Activated naive CD4-positive, alpha-beta T cell treated with anti-CD3 and anti-CD28 coated beads, Interleukin-2, amount 50 U/mL, for 16 hours (primary cell): ENCODE measurements at places on chromosomes 16 and 17.

DNA sequence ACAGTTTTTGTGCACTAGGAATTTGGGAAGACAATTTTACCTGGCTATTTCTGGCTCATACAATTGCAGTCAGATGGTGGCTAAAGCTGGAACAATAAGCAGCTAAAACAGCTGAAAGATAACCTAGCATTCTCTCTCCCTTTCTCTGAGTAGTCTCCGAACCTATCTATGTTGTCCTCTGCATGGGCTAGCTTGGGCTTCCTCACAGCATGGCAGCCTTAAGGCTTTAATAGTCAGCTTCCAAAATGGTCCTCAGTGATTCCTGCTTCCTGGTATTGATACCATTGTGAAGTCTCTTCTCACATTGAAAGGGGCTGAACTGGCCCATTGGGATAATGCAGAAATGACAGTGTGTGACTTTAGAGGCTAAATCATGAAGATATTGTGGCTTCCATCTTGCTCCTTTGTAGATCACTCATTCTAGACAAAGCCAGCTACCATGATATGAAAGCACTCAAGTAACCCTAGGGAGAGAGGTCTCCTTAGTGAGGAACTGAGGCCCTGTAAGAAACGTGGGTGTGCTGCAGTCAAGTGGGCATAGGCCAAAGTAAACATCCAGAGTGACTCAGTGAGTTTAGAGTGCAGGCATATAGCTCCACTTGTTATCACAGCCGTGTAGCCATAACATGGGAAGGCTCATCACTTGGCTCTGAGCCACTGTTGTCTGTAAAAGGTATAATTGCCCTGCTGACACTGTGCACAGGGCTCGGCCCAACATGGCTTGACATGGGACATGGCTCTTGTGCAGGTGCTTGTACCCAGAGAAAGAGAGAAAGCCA lies 5.5 kb upstream of the VKORC1 start:
- DNase-seq: no peak

DNA sequence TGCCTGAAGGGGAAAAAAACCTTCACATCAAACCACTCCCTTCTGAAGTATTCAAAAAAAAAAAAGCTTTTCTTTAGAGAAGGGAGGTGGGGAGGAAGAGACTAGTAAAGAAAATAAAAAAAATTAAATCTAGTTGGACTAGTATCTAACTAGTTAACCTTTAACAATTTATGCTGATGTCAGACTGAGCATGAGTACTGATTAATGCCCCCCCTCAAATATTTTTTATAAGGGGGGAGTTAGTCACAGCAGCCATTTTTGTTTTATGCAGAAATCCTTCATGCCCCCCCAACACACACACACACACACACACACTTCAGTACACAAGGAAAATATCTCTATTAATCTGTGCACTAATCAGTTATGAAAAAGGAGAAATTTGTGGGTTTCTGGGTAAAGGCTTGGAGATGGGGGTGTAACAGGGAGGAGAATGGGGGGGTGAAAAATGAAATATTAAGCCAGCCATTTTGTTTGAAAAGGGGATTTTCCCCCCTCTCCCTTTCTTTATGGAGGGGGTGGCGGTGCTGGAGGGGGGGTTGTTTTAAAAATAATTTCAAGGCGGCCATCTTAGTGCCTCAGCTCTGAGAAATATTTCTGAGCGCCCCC lies 4.7 kb upstream of the CHD3 start:
- DNase-seq: peak; percentile 53

DNA sequence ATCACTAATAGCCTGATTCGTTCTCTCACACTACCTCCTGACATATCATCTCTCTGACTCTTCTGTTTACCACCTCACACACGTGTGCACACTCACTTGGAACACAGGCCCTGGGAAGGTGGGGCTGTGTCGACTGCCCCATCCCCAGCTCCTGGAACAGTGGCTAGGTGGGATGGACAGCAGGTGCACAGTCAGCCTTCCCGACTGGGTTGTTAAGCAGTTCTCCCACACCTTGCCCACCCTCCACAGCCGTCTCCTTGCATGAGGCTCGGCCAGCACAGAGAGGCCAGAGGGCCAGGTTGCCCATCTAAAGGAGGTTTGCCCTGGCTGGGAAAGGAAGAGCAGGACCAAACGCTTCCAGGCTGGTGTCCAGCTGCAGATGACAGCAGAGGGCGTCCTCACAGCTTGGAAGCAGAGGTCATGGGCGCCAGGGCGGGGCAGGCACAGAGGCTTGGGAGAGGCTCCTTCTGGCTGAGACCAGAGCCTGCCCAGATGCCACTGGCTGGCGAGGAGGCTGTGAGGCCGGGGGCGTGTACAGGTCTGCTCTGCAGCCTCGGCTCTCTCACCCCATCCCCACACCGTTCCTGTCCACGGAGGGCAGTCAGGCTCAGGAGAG lies 92.8 kb downstream of the AMFR start:
- DNase-seq: no peak

GRCh38 chr17:76599694-76600460 lies 14.2 kb upstream of the ST6GALNAC2 start:
- DNase-seq: no peak
